ENCODE measurements at places on chromosomes 12 and 14. TPM values are rescaled to one million over a fixed set of nuclear protein-coding genes. Genes with fewer than 3 reads are reported as not detected.

GRCh38 chr14:64364907-64365306, 23.2 kb upstream of the MTHFD1 start:
- H3K4me1 ChIP-seq, result no peaks in the 10 kb centered on the region
- no peaks in the 10 kb centered on the region for H3K27me3 ChIP-seq
- DNase-seq, result no peak
- H3K4me3 ChIP-seq, result no peak overlapping the region

Gene KLHL33
- total RNA-seq, result not detected

Gene ENDOU
- total RNA-seq, result not detected

DNA sequence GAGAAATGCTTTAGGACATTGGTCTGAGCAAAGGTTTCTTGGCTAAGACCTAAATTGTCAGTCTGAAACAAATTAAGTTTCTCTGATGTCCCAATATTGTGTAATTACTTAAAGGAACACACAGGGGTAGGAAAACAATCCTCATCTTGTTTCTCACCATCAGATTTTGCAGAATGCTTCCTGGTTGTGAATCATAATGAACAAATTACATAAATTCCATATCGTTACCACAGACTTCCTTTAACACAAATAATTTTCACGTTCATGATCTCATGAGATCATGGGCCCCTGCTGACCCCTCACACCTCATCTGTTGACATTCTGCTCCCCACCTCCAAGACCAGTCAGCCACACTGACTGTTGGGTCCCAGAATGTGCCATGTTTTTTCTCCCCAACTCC, 194.1 kb downstream of the MON2 start:
- H3K4me3 ChIP-seq, result no peak overlapping the region
- H3K27ac ChIP-seq, result no peak overlapping the region
- no peak for DNase-seq
- H3K36me3 ChIP-seq, result no peaks in the 10 kb centered on the region
- H3K27me3 ChIP-seq, result no peaks in the 10 kb centered on the region
- H3K4me1 ChIP-seq, result no peaks in the 10 kb centered on the region

Gene MYH6
- 1.5 TPM for total RNA-seq

GRCh38 chr12:6461401-6462233, 8.9 kb downstream of the VAMP1 start:
- no peak overlapping the region for H3K4me3 ChIP-seq
- H3K27ac ChIP-seq, result peak overlapping the region; percentile 59
- H3K36me3 ChIP-seq, result peaks cover 64% of the 10 kb centered on the region
- H3K27me3 ChIP-seq, result no peaks in the 10 kb centered on the region

Gene MYBPC1
- total RNA-seq, result not detected

GRCh38 chr14:69153152-69153872, 393 bp upstream of the DCAF5 start:
- H3K4me1 ChIP-seq, result no peaks in the 10 kb centered on the region
- H3K27ac ChIP-seq, result peak overlapping the region; percentile 94
- DNase-seq, result peak; percentile 40
- H3K27me3 ChIP-seq, result no peaks in the 10 kb centered on the region

GRCh38 chr12:121630791-121631355, 4.5 kb downstream of the ORAI1 start:
- H3K27me3 ChIP-seq, result no peaks in the 10 kb centered on the region
- H3K4me1 ChIP-seq, result peaks cover 6% of the 10 kb centered on the region
- no peak for DNase-seq
- no peak overlapping the region for H3K27ac ChIP-seq

Gene NPFF
- not detected for total RNA-seq

Gene PDZRN4
- 4.9 TPM for total RNA-seq

DNA sequence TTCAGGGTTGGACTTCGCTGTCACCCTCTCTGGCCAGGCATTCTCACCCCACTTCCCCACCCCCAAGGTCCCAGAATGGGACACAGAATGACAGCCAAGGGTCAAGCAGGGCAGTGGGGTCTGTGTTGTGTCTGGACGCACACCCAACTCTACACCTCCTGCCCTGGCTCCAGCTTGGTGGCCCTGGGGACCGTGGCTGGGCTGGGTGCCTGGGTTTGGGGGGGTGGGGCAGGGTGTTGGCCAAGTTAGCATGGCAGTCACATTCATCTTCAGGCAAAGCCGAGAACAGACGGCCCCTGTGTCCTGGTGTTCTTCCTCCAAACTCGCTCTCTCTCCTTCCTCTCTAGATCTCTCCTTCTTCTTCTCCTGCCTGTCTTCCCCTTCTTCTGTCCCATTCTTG, 5.6 kb downstream of the LRP1 start:
- peak; percentile 7 for DNase-seq
- peaks cover 70% of the 10 kb centered on the region for H3K4me1 ChIP-seq
- no peaks in the 10 kb centered on the region for H3K27me3 ChIP-seq
- H3K4me3 ChIP-seq, result no peak overlapping the region
- H3K27ac ChIP-seq, result peak overlapping the region; percentile 94
- H3K36me3 ChIP-seq, result no peaks in the 10 kb centered on the region

Gene GPRC5D
- not detected for total RNA-seq

DNA sequence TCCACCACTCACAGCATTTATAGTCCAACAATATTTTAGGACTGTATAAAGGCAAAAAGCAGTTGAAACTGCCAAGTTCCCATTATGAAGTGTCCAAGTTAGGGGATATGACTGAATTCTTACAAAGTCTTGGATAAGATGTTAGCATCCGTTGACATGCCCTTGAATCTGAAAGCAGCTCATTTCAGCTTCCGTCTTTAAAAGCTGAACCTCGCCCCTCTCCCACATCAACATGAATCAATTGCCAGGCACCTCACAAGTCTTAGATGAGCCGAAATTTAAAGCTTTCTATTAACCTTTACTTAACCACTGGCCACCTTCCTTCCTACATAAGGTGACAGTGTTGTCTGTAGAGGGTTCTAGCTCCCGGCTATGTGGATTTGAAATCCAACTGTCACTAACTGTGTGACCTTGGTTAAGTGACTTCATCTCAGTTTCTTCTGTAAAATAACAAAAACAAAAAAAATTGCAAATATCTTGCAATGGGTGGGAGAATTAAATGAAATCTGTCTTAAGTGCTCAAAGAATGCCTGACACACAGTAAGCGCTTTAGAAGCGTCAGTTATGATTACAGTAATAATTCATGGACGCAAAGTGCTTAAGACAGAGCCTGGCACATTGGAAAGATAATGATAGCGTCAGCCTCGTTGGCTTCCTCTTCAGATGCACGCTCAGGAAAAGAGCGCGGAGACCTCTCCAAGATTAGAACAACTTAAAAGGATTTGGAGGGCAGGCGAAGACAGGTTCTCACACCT, 1.2 kb downstream of the PPP1CC start:
- H3K27ac ChIP-seq, result peak overlapping the region; percentile 93
- peak overlapping the region; percentile 84 for H3K4me3 ChIP-seq
- no peaks in the 10 kb centered on the region for H3K36me3 ChIP-seq
- peak; percentile 16 for DNase-seq

- peaks cover 37% of the 10 kb centered on the region for H3K4me1 ChIP-seq
- H3K4me3 ChIP-seq, result no peak overlapping the region
- H3K27ac ChIP-seq, result no peak overlapping the region
- no peaks in the 10 kb centered on the region for H3K27me3 ChIP-seq
Observed at GRCh38 chr12:1201886-1202285, 210.9 kb downstream of the ERC1 start.

Gene LRRC43
- not detected for total RNA-seq

Gene C1RL
- 48.5 TPM for total RNA-seq

Data from transverse colon (tissue), 4 donors.